ENCODE measurements at places on chromosomes 6 and 20.
A peak's percentile ranks its signal among the peaks of the same experiment; 100 is the strongest.

- no peak for DNase-seq
These were observed 7.3 kb upstream of the DLGAP4 start for GRCh38 chr20:36298795-36299339.

- peak; percentile 89 for DNase-seq
These were observed 258 bp downstream of the PHF10 start for GRCh38 chr6:169723991-169724493.

DNA sequence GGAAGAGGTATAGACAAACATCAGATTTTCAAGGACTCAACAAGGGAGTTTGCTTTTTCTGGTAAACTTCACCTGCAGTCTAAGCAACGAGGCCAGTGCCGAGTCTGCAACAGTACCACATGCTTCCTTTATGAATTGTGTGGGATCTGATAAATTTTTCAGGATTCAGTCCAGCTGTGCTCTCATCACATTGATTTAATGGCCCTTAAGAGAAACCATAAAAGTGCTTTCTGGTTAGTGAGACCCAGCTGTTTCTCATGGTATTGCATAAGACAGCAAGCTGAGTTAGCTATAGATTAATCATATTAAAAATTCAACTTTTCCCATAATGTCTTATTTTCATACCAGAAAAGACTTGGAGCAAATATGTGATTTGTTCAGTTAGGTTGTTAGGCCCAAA is 291.4 kb downstream of the CENPW start:
- DNase-seq, result no peak

GRCh38 chr20:32756156-32756555 is 6.0 kb upstream of the DNMT3B start:
- DNase-seq, result no peak

DNA sequence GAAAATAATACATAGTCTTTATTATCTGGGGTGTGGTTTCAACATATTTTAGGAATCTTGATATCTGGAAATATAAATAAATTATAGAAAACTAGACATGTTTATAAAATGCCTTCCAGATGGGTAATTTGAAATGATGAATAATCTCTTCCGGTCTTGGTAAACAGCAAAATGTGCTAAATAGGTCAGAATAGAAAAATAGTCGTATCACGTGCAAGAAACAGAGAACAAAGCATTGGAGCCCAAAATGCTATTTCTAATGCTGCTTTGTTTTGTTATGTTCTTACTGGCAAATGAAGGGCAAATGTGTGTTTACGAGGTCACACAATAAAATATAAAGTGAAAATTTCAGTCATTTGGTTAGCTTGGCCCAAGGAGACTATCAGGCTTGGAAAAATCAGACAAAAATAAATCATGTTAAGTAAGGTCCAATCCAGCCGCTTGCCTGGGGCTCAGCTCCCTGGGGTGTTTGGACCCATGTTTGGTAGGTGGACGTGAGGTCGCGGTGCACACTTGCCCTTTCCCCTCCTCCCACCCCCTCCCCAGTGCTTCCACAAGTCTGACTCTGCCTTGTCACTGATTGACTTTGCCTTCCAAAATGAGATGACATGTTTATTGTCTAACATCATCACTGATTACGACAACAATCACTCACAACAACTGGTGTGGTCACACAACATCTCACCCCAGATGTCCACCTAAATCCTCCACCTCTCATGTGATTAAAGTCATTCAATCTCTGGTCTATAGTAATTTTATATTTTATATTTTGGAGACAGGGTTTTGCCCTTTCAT is 56.0 kb downstream of the RIN2 start:
- DNase-seq, result no peak

DNA sequence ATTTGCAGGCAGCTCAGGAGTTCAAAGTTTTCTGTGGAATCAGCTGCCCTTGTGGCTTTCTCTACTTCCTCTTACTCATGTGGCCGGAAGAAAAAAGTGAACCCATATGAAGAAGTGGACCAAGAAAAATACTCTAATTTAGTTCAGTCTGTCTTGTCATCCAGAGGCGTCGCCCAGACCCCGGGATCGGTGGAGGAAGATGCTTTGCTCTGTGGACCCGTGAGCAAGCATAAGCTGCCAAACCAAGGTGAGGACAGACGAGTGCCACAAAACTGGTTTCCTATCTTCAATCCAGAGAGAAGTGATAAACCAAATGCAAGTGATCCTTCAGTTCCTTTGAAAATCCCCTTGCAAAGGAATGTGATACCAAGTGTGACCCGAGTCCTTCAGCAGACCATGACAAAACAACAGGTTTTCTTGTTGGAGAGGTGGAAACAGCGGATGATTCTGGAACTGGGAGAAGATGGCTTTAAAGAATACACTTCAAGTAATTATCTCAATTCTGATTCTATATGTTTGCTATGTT is 1.1 kb downstream of the MGME1 start:
- peak; percentile 29 for DNase-seq

GRCh38 chr6:117985916-117986315 is 78.9 kb downstream of the SLC35F1 start:
- no peak for DNase-seq

DNA sequence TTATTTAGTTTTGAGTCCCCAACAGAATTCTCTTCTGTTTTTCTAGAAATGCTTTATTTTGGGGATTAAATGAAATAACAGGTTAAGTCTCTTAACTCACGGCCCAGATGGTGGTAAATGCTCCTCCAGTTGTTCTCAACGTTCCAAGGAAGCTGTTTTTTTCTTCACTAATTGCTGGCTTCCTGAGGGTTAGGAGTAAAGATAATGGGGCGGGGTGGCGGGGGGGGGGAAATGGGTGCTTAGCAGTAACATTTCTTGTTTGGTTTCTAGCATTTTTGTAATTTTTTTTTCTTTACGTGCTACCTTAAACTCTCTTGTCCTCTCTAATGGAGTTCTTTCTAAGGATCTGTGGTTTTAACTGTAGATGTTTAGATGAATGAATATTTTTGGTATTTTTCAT is 2.2 kb downstream of the SRSF3 start:
- no peak for DNase-seq

DNA sequence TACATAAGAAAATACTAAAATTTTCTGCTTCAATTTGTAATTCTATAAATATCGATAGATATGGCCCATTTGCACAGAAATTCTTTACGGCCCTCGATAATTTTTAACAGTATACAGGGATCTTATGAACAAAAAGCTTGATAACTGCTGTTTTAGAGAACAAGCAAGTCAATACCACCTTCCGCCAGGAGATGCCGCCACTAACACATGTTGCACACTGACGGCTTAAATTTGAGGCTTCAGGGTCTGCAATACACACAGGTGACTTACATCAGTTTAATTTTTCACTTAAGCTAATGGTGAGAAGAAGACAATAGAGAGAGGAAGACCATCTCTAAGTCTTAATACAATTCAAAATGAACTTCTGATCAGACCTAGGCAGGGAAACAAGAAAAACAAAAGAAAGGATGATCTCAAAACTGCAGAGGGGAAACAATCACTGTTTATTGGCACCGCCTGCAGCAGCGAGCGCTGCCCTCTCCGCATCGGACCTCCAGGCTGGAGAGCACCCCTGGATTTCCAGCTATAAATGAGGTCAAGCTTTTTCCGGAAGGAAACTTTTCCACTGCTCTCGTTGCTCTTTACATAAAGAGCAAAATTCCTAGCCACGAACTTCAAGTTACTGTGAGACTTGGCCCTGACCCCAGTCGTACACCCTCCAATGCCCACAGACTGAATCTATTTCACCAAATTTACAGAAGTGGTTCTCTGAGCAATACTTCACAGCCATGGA is 53.9 kb downstream of the OTOR start:
- DNase-seq, result peak; percentile 58

GRCh38 chr6:71012866-71013469 is 56.1 kb upstream of the B3GAT2 start:
- peak; percentile 21 for DNase-seq

- DNase-seq, result no peak
These were observed 106.3 kb upstream of the GJE1 start for GRCh38 chr6:142026471-142026870.

- no peak for DNase-seq
These were observed 15.7 kb downstream of the DCBLD1 start for GRCh38 chr6:117498159-117498558.

DNA sequence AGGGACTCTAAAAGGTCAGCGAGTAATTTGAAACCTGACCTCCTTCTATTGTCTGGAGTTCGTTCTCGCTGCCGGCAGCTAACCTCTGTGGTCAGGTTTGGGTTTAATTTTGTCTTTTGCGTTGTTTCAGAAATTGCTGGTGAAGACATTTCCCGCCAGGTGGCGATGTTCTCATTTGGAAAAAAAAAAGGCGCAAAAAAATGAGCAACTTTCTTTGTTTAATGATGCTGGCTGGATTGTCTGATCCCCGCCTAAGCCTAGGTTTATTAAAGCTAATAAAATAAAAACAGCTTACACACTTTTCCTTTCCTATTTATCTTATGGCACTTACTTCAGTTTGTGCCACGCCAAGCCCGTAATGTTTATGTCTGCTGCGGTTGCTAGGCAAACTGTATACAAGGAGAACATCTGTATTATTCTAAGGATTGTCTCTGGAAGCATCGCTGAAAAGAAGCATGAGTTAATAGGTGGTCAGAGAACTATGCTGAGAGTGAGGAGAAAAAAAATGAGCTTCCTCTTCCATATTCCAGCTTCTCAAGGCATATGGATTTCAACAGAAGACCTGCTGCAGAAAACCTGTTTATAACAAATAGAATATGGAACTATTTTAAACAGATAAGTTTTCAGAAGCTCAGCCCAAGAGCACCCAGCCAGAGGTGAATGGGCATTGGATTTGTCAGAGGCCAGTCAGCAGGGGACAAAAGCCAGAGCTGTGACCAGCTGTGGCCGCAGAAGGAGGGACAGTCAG is 205.7 kb downstream of the DOK5 start:
- DNase-seq, result peak; percentile 36

DNA sequence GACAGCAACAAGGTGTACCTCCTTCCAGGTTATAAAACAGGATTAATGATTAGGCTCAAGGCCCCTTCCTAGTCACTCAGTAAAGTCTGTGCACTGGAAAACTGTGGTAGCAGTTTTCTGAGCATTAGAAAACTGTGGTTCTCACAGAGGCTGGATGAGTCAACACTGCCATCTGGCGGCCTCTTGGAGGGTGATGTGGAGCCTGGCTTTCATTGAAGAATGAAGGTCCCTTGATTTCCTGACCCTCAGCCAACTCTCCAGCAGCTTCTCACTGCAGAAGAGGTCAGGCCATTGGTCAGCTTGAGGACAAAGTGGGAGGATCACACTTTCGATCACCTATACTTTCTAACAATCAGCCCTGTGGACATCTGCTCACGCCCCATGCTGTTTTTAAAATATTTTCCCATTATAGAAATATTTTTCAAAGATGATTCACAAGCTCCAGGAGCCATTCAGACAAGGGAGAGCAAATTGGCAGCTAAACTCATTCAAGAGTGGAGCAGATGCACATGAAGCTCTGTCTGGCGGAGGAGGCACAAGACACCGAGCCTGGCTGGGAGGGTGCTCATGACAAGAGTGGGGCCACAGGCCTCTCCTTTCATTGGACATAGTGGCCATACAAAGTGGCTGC is 23.2 kb downstream of the PSMB1 start:
- DNase-seq, result peak; percentile 71

GRCh38 chr6:31826793-31827285 is 699 bp upstream of the HSPA1B start:
- peak; percentile 77 for DNase-seq

GRCh38 chr6:30568245-30568644 is 3.0 kb upstream of the ABCF1 start:
- no peak for DNase-seq

GRCh38 chr20:63223121-63223825 is 7.3 kb upstream of the YTHDF1 start:
- peak; percentile 85 for DNase-seq

DNA sequence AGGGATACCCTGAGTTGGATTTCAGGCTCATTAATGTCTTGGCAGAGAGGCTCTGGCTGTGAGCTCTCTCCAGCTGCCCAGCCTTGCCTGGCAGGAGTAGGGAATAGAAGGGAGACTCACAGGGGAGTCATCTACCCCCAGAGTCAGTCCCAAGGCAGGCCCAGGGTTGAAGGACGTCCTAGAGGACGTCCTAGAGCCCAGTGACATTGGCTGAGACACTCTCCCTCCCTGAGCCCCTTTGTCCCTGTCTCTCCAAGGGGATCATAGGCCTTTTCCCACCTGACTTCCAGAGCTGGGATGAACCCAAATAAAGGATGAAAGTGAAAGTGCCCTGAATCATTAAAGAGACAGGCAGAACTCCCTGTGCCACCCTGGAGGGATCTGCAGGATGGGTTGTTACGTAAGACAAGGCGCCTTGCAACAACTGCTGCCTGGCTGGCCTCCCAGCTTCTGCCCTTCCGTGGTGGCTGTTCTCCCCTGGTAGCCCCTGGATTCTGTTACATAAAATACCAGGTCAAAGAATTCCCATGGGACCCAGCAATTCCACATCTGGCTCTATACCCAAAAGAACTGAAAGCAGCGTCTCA is 53.6 kb upstream of the SIRPA start:
- DNase-seq, result no peak

GRCh38 chr20:35702051-35702823 is 3.0 kb downstream of the ROMO1 start:
- DNase-seq, result no peak

DNA sequence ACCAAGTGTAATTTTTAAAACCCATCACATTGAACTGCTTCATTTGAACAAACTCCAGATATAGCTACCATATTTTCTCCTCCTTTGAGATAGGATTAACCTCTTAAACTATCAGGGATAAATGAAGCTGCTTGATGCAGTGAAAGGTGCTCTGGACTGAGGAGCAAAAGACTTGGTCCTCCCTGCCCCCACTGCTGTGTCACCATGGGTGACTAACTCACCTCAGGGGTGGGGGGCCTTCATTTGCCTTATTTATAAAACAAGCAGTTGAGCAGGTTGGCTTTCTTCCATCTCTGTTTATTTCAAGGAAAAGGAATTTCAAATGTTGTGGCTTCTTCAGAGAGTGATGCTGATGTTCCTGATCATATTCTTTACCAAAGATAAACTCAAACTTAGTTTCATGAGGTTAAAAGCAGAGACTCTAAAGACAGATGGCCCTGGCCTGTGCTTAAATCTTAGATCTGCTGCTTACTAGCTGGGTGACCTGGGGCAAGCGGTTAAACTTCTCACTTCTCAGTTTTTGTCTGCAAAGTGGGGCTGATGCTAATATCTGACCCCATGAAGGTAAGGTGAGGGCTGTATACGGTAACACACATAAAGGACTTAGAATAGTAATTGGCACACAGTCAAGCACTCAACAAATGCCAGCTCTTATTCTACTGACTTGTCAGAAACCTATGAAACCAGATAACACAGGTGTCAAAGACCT is 50.5 kb downstream of the FHL5 start:
- DNase-seq, result no peak

GRCh38 chr20:50392138-50392866 is 117.9 kb upstream of the PTPN1 start:
- no peak for DNase-seq

DNA sequence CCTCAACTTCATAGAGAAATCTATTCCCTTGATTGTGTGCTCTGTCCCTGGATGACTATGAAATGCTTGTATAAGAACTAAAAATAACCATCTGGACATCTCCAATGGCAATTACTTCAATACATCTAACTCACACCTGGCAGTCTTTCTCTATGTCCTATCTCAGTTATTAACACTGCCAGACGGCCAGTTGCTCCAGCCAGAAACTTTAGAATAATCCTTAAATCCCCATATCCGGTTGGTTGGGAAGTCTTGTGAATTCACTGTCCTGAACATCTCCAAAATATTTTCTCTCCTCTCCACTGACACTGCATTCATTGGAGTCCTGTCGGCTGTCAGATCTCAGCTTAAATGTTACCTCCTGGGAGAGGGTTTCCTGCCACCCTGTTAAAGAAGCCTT is 12.2 kb upstream of the LAMA2 start:
- DNase-seq, result no peak

- no peak for DNase-seq
These were observed 12.0 kb upstream of the CCDC170 start for GRCh38 chr6:151481786-151482185.

Data from H7 (cell line).